CD4-positive, alpha-beta T cell (primary cell): ENCODE measurements at places on chromosomes 1 and 21.

DNA sequence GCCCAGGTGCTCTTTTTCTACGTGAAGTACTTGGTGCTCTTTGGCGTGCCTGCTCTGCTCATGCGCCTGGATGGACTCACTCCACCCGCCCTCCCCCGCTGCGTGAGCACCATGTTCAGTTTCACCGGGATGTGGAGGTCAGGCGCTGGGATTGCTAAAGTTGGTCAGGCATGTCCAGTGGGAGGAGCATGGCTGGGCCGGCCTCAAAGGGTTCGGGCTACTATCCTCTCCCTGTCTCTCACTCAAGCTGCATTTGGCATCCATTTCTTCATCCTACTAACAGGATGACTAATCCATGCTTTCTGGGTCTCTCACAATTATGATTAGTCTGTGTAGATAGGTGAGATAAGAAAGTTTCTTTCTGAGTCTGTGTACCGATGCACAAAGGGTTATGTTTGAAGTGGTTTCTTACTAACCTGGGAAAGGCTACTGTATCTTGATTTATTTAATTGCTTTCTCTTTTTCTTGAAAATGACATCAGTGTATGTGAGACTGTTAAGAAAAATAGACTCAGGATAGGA is 135.9 kb downstream of the HHAT start:
- no peak for DNase-seq

DNA sequence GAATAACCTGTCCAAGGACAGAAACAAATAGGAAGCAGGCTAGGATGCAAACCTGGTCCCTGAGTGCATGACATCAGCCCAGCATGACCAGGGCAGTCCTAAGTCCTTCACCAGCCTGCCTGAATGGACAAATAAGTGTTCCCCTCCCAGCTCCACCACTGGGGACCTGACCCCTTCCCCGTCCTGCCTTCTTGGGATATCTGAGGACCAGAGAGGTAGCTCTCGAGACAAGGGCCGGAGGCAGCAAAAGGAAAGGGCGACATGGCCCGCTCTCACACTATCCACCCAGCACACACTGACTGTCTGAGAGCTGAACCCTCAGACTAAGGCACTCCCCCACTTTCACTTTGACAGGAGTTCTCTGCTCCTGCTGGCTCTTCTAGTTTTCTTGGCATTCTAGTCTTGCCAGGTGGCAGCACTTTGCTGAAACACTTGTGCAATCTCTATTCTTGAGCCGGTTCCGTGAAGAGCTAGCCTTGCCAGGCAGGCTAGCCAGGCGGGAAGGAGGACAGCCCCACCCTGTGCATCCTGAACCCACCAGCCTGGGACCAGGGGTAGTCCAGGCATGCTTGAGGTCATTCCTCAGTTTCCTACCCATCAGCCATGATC is 251.1 kb upstream of the RAB4A start:
- DNase-seq: no peak

- DNase-seq: no peak
These were observed 555.0 kb upstream of the PLXNA2 start for GRCh38 chr1:208799186-208799585.

- DNase-seq: no peak
These were observed 403.1 kb downstream of the RRAGC start for GRCh38 chr1:38456531-38456876.

- no peak for DNase-seq
These were observed 33.1 kb downstream of the WDR4 start for GRCh38 chr21:42846221-42846620.

- DNase-seq: peak; percentile 68
These were observed 165.3 kb downstream of the TOMM20 start for GRCh38 chr1:234963180-234963903.

GRCh38 chr21:29078869-29079767 is 5.7 kb upstream of the CCT8 start:
- peak; percentile 47 for DNase-seq

- DNase-seq: no peak
These were observed 119.0 kb upstream of the NFIA start for GRCh38 chr1:60963167-60963940.

DNA sequence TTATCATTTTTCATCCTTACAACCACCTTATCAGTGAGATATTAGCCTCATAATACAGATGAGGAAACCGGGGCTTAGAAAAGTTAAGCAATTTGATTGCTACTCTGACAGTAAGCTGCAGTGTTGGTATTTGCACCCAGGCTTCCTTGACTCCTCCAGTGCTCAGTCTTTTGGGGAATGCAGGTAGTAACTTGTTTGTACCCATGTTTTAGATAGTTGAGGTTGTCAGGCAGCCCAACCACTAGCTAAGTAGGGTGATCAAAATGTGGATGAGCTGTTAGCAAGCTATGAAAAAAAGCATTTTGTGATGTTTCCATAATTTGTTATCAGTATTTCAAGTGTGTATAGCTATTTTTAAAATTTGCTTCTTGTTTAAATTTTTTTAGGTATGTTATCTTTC is 80.8 kb downstream of the SASS6 start:
- DNase-seq: no peak

DNA sequence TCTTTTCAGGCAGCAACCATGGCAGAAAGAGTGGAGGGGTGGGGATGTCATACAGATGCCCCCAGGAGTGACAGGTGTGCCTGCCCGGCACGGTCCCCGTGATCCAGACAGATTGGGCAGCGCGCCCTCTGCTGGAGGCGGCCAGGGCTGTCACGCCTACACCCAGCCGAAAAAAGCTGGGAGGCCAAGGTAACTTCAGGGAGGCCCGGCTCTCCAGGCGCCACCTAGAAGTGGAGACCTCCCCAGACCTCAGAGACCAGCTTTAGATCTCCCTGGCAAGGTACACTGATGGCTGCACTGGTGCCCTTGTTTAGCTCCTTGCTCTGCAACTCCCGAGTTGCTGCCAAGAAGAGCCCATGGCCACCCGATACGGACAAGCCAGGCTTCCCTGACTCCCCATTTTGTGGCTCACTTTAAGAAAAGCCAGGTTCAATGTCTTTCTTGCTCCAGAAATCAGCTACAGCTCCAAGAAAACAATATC is 6.6 kb downstream of the GOLT1A start:
- peak; percentile 67 for DNase-seq

DNA sequence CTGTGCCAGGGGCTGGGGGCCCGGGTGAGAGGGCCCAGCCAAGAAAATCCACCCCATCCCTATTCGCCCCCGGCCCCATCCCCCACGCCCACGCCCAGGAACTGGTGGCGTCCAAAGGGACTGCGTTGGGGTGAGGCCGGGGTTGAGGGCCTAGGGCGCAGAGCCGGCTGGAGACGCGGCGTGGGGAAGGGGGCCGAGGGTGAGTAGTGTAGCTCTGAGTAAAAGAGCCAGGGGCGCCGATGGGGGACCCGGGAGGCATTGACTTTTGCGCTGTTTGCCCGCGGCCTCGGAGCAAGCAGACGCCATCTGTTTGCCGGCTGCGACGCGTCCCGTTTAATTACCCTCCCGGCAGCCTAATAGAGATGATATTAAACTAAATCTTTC is 3.5 kb upstream of the DMRTA2 start:
- no peak for DNase-seq

- peak; percentile 83 for DNase-seq
These were observed 55.9 kb downstream of the MRPS6 start for GRCh38 chr21:34129039-34129891.

DNA sequence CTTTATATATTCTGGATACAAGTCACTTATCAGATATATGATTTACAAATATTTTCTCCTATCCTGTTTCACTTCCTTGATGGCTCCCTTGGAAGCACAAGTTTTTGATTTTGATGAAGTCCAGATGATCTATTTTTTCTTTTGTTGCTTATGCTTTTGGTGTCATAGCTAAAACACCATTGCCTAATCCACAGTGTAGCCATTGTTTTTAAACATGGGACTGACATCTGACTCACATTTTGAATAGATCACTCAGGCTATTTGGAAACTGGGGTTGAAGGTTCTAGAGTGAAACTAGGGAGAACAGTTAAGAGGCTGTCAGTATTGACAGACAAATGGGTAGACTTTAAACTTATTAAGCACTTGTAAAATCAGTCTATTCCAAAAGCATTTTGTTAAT is 16.6 kb downstream of the AK4 start:
- DNase-seq: no peak

DNA sequence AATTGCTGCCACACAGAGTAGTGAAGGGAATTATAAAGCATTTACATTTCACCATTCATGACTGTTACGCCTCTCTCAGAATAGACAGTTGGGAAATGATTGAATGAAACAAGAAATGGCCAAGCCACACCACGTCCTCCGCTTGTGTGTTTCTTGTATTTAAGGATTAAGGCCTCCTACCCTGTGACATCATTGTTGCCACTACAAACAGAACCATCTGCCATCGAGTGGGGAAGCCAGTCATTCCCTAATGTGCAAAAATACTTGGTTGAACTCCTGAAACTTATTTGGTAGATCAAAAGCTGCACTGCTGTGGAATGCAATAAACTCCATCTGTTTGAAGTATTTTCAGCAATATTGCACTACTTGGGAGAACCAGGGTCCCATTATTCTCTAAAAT is 99.0 kb upstream of the C1orf105 start:
- DNase-seq: no peak

- DNase-seq: no peak
These were observed 22.4 kb downstream of the CASZ1 start for GRCh38 chr1:10773851-10774614.

DNA sequence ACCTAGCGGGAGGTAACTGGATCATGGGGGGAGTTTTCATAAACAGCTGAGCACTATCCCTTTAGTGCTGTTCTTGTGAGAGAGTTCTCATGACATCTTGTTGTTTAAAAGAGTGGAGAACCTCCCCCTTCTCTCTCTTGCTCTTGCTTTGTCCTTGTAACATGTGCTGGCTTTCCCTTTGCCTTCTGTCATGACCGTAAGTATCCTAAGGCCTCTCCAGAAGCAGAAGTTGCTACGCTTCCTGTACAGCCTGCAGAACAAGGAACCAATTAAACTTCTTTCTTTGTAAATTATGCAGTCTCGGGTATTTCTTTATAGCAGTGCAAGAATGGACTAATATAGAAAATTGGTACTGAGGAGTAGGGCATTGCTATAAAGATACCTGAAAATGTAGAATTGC is 515.6 kb downstream of the NEGR1 start:
- no peak for DNase-seq

GRCh38 chr1:178418284-178418955 is 78.3 kb downstream of the CLEC20A start:
- no peak for DNase-seq

DNA sequence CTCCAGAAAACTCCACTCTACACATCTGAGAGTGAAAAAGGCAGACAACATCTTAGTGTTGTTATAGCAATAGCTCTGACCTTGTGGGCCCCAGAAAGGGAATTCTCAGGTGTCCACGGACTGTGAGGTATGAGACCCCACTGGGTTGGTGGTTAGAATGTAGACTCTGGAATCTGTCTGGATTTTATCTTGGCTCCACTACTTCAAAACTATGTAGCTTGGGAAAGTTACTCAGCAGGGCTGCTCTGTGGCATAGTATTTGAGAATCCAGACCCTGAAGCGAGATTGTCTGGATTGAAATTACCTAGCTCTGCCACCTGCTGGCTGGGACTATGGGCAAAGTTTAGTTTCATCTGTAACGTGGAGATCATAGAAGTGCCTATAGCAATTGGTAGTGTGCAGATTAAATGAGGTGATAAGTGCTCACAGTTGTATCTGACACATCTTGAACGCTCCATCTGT is 25.8 kb downstream of the PRDM2 start:
- DNase-seq: peak; percentile 46

DNA sequence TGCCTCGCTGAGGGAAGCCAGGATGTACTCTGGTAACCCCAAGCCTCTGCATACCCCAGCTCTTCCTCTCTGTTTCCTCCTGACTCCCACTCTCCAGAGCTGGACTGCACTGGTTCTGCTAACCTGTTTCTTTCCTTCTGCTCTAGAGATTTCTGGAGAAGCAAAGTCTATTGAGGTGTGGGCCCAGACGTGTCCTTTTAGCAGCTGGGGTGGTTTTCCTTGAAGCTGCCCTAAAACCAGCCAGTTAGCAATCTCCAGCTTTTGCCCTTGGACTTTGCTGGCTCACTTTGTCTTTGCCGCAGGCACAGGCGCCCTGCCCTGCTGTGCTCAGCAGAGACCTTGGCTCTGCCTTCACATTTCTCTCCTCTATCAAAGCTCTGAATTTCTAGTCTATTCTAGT is 171.8 kb upstream of the IVNS1ABP start:
- DNase-seq: no peak

DNA sequence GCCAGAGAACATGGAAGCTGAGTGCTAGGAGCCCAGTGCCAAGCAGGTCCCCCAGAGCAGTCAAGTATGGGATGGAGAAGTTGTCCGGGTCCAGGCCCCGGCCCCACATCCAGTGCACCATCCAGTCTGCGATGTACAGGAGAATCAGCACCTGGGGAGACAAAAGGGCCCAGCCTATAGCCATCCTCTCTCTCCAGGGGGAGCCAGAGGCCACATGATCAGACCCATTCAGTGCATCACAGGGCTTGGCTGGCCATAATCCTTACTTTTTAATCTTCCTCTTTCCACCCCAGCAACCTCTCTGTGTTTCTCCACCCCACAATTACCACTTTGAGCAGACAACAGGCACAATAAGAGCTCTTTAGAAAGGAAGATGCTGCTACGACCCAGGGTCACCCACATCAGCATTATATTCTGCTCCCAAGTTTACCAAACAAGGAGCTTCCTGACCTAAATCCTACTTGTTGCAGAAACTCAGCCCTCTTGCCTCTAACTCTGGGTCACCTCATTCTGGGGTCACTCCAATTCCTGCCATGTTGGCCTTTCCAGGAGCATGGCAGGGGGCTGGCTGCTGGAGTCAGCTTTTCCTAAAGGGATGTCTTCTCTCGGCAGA is 16.4 kb upstream of the RAB29 start:
- peak; percentile 53 for DNase-seq

GRCh38 chr1:64703600-64703999 is 41.3 kb upstream of the RAVER2 start:
- no peak for DNase-seq

- DNase-seq: no peak
These were observed 15.5 kb downstream of the AGRN start for GRCh38 chr1:1035291-1035943.

DNA sequence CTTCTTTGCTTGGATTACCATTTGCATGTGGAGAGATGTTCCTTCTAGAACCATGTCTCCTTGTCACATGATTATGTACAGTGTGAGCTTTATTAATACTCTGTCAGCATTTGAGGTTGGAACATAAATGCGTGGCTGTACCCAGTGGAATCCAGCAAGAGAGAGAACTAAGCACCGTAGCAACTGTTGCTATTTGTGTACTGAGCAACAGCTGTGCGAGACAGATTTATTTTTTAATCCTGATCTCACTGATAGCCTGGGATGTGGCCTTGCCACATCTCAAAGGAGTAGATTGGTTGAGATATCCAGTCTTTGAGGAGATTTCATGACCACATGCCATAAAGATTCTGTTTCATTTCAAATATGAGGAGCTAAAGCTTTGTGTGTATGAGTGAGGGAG is 43.4 kb downstream of the KIF1B start:
- DNase-seq: no peak

GRCh38 chr21:45161038-45161945 is 86.9 kb downstream of the ADARB1 start:
- no peak for DNase-seq
